ENCODE measurements at places on chromosomes 6 and 20. TPM values are rescaled to one million over a fixed set of nuclear protein-coding genes. Genes with fewer than 3 reads are reported as not detected.

DNA sequence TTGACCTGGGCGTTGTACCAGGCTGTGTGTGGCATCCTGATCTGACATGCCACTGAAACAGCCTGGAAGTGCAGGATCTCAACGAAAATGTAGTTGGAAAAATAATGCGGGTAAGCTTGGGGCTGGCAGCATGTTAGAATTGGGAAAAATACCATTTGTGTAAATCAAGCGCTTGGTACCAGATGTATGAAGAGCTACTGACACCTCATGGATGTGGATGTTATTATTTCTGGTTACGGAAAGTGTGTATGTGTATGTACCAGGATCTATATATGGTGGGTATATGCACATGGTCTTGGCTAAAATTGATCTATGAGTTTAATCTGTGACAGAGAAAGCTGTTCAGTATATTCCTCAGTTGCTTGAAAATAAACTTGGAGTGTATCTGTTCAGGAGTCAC is 22.7 kb downstream of the HIVEP1 start:
- H3K27ac ChIP-seq: no peak overlapping the region
- H3K27me3 ChIP-seq: no peaks in the 10 kb centered on the region
- H3K36me3 ChIP-seq: peaks cover 13% of the 10 kb centered on the region

DNA sequence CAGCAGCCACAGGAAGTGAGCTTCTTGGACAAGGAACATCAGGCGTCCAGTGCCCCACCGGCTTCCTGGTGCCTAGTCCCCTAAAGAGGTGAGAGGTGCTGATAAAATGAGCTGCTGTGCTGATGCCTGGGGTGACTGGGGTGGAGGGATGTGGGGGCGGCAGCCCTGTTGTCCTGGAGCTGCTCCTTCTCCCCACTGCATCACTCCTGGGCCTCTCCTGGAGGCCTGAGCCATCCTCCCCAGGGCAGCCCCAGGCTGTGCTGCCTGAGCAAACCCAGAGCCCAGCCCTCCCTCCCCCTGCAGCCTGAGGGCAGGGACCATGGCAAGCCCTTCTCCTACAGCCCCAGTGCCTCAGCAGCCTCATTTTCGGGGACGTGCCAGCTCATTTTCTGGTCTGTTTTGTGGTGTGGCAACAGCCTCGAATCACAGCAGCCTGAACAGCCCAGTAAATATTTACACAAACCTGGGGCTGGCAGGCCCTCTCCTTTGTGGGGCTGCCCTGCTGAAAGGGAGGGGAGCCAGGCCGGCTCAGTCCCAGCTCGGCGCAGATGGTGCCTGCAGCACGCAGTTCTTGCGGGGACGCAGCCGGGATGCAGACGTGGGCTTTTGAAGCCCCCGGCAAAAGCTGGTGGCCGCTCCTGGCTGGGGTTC is 259.9 kb downstream of the DLL1 start:
- DNase-seq: no peak
- no peaks in the 10 kb centered on the region for H3K4me1 ChIP-seq
- H3K36me3 ChIP-seq: no peaks in the 10 kb centered on the region
- no peaks in the 10 kb centered on the region for H3K27me3 ChIP-seq
- H3K4me3 ChIP-seq: no peak overlapping the region

Gene FKBP1C
- total RNA-seq: not detected

Gene SLC24A3
- total RNA-seq: not detected
